NCI-H510A treated with DMSO at 0.1 percent for 48 hours (cell line): ENCODE measurements at places on chromosomes 12 and 14.

DNA sequence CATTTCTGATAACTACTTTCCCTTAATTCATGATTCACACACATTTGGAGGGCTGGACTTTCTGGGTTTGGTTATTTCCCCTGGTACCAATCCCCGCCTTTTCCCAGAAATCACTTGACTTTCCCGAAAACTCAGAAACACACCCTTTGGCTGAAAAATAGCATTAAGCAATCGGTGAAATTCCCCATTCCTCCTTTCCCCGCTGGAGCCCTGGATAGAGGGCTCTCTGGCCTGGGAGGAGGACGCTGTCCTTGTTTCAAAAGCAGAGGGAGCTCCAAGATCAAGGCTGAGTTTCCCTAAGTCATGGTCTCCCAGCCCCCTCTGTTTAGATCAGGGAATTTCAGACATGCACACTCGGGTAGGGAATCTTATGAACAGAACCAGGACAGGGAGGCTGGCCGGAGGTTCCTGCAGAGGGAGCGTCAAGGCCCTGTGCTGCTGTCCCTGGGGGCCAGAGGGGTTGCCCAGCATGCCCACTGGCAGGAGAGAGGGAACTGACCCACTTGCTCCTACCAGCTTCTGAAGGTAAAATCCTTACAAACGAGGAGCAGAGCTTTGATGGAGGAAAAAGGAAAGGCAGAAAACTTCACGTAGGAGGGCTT, at the start of gene C1S:
Gene C1S (plus strand): TSS at position 366 of the 602 bp plus-strand sequence. CDS start 1,195 bp downstream, outside the sequence.
- no peak for DNase-seq

DNA sequence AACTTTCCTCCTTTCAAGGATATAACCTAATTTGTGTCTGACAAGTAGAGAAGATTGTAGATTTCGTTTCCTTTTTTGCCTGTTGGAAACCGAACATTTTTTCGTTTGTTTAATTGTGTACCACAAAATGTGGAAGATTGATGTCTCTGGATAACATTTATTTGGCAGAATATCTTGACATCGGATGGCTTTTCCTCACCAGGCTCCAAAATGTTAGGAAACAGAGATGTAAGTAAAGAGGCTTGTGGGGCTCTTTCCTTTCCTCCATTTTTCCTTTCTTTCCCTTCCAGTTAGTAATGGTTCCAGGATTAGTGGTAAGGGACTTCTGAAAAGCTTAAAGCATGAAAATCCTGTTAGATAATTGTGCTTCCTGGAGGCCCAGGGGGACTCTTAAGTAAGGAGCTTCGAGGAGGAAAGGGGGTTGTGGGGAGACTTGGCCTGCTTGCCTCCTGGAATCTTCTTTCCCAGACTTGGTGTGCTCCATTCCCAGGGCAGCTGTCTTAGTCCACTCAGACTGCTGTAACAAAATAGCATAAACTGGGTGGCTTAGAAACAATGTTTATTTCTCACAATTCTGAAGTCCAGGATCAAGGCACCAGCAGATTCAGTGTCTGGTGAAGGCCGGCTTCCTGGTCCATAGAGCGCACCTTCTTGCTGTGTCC, 243.1 kb upstream of the PWP1 start:
- no peak for DNase-seq

GRCh38 chr12:31009976-31010375, 63.7 kb upstream of the DDX11 start:
- DNase-seq, result no peak

DNA sequence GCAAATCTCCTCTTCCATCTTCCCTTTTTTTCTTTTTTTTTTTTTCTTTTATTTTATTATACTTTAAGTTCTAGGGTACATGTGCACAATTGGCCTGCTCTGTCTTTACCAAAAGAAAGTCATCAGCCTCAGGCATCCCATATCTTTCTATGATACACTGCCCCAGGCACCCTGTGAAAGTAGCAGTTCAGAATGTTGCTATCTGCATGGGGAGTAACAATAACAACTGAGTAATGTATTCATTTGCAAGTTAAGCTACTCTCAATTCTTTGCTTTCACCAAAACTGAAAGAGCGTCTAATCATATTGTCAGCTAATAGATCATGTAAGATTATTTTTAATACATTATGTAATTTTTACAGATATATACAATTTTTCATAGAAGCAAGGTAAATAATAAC, 13.5 kb upstream of the GCH1 start:
- DNase-seq, result no peak

DNA sequence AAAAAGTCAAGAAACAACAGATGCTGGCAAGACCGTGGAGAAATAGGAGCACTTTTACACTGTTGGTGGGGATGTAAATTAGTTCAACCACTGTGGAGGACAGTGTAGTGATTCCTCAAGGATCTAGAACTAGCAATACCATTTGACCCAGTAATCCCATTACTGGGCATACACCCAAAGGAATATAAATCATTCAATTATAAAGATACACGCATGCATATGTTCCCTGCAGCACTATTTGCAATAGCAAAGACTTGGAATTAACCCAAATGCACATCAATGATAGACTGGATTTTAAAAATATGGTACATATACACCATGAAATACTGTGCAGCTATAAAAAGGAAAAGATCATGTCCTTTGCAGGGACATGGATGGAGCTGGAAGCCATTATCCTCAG, 18.0 kb upstream of the CATSPERB start:
- DNase-seq, result no peak

DNA sequence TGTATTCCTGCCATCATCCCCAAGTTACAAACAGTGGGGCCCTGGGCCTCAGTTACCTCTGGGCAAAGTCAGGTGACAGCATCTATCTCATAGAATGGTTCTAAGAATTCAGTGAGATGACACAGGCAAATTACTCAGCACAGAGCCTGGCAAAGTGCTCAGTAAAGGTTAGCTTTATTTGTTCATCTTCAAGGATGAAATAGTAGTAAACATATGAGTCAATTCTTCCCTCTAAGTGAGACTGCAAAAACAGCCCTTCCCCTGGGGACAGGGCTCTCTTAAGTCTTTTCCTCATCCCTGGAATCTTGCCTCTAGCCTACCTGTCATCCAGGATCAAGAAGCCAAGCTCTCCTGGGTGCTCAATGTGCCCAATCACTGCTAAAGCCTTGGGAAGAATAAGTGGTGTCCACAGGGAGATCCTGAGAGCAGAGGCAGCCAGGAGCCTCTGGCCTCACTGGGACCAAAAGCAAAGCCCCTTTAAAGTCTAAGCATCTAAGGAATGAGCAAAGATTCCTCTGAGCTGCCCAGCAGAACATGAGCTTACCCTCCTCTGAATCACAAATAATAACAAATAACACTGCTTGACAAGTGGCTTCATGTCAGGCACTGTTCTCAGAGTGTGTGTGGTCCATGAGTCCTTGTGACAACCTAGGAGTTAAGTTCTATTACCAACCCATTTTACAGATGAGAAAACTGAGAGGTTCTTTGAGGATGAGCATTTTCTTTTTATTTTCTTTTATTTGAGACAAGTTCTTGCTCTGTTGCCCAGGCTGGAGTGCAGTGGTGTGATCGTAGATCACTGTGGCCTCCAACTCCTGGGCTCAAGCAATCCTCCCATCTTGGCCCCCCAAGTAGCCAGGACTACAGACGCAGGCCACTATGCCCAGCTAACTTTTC, 12.1 kb downstream of the NUAK1 start:
- DNase-seq, result no peak

GRCh38 chr12:262817-263216, at the start of gene SLC6A13:
TSS of gene SLC6A13 (minus strand) at chr12:262836. CDS start at chr12:260052, 2,784 bp downstream.
- no peak for DNase-seq

DNA sequence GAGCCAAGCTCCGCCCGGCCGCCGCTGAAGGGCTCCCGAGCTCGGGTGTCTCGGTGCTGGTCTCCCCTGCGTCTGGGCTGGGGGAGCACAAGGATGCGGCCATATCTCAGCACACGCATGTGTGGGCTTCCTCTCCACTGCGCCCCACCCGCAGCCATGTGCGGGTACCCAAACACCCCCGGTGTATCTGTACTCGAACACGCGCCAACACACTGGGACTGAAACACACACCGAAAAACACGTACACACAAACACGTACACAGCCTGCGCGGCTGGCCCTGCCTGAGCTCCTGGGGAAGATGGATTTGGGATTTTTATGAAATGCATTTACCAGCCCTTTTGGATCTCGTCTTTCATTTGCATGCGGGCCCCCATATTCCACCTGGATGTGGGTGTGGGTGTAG, 897 bp upstream of the TBX3 start:
- DNase-seq, result no peak

DNA sequence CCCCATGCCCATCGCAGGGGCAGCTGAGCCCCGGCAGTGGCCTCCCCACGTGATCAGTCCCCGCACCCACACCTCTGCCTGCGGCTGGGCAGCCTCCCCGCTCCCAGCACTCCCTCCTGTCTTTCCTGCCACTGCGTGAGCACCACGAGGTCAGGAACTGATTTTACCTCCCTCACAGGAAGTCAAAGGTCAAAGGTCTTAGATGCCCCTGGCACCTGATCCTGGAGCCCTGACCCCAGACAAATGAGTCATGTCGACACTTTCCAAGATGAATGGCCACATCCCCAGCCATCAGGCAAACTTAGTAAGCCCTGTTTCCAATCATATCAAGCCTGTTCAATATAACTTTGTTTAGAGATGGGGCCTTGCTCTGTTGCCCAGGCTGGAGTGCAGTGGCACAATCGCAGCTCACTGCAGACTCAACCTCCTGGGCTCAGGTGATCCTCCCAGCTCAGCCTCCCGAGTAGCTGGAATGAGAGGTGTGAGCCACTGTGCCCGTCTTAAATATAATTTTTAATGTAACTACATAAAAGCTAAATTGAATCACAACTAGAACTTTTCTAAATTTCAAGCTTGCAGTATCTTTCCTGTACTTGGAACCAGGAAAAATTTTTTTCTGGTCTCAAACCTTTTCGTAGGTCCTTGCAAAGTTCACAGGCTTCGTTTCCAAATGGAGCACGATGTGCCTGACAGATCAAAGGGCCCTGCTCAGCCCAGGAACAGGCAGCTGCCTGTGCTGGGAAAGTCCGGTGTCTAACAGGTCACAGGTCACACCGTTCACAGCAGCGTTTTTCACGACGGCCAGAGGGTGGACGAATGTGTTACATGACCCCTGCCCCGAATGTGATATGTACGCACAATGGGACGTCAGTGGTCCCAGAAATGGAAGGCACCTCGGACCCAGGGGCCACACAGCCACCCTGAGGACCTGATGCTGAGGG, 1.9 kb downstream of the LRCOL1 start:
- DNase-seq, result no peak

- DNase-seq, result peak; percentile 89
Measured at GRCh38 chr14:100747021-100747586, 20.4 kb downstream of the DLK1 start.

GRCh38 chr14:96705422-96706092, 91.6 kb upstream of the VRK1 start:
- no peak for DNase-seq

- peak; percentile 58 for DNase-seq
Measured at GRCh38 chr12:3534511-3534910, 43.5 kb downstream of the PRMT8 start.

GRCh38 chr14:71231521-71232393, 324.5 kb downstream of the PCNX1 start:
- peak; percentile 80 for DNase-seq

GRCh38 chr12:22821985-22822384, 197.0 kb downstream of the ETNK1 start:
- DNase-seq, result no peak

GRCh38 chr12:117968826-117969659, at the start of gene KSR2:
TSS of gene KSR2 (minus strand) at chr12:117968990. CDS start at chr12:117968255, 735 bp downstream.
- peak; percentile 98 for DNase-seq

GRCh38 chr12:109892748-109893147, 7.3 kb upstream of the TCHP start:
- DNase-seq, result no peak

DNA sequence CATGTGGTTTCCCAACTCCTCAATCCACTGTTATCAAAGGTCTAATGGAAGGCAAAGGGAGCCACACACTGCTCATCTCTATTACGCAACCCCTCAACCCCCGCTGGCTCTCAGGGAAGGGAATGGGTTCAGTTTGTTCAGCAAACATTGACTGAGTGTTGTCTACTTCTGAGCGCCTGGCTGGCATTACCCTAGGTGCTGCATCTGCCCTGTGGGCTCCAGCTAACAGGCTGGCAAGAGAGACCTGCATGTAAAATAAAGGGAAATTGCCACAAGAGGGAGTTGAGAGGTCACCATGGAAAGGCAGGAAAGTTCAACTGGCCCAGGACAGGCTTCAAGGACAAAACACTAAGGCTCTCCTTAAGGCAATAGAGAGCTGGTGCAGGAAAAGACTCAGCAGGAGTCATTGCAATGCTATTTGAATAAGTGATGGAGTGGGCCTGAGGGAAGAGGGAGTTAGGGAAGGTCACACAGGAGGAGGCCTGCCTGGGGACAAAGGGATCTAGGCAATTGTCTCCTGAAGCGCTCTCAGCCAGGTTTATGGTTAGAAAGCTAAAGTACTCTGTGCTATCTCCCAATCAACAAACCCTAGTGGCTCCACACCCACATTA, 5.5 kb upstream of the ZNF740 start:
- peak; percentile 95 for DNase-seq

DNA sequence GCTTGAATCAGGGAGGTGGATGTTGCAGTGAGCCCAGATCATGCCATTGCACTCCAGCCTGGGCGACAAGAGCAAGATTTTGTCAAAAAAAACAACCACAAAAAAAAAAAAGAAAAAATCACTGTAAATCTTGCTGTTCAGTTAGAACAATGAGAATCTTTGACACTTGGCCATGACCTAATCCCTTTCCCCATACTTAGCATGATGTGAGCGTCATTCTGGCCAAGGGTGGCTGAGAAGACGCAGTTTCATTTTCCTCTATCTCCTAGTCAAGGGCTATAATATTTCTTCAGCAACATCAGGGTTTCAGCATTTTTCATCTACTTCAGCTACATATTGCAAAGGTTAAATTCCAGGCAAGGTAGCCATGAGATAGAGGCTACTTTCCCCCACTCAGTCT, 599.4 kb upstream of the MDGA2 start:
- DNase-seq, result no peak

DNA sequence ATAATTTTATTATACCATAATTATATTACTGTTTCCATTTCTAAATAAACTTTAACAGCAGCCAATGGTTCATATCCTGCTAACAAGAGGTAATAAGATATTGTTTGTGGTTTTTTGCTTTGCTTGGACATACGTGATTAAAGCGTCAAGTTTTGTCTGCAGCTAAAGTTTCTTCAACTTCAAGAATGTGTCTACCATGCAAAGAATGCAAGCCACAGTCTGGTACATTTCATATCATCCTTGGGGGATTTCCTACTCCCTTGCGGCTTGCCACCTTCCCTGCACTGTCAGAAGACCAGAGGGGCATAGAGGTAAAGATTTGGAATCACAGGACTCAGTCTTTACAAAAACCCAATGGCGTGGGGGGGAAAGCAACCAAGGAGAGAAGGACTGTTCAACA, 125.2 kb downstream of the MED13L start:
- DNase-seq, result no peak

GRCh38 chr12:3364226-3364625, 126.8 kb upstream of the PRMT8 start:
- peak; percentile 15 for DNase-seq

GRCh38 chr12:26744697-26745440, 88.1 kb downstream of the ITPR2 start:
- DNase-seq, result peak; percentile 90

- DNase-seq, result no peak
Measured at GRCh38 chr14:47833011-47833410, 157.6 kb upstream of the MDGA2 start.

- DNase-seq, result peak; percentile 75
Measured at GRCh38 chr12:120534703-120535655, 823 bp downstream of the RNF10 start.

- DNase-seq, result no peak
Measured at GRCh38 chr14:71242237-71242748, 335.0 kb downstream of the PCNX1 start.
